ENCODE measurements at places on chromosomes 4 and X.

DNA sequence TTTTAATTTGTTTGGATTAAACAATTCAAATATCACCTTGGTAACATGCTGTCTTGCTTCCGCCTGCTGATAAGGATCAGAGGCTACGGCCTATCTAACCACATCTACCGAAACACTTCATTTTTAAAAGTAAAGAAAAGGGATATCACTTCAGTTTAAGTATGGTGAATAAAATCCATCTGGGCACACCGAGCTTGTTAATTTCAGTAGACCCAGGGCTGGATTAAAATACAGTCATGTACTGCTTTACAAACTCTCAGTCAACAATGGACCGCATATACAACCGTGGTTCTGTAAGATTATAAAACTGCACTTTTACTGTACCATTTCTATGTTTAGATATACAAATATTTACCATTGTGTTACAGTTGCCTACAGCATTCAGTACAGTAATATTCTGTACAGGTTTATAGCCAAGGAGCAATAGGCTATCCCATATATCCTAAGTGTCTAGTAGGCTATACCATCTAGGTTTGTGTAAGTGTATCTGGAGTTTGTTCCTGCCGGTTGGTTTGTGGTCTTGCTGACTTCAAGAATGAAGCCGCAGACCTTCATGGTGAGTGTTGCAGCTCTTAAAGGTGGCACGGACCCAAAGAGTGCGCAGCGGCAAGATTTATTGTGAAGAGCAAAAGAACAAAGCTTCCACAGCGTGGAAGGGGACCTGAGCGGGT is 40.0 kb downstream of the SEPTIN11 start:
- DNase-seq: no peak

DNA sequence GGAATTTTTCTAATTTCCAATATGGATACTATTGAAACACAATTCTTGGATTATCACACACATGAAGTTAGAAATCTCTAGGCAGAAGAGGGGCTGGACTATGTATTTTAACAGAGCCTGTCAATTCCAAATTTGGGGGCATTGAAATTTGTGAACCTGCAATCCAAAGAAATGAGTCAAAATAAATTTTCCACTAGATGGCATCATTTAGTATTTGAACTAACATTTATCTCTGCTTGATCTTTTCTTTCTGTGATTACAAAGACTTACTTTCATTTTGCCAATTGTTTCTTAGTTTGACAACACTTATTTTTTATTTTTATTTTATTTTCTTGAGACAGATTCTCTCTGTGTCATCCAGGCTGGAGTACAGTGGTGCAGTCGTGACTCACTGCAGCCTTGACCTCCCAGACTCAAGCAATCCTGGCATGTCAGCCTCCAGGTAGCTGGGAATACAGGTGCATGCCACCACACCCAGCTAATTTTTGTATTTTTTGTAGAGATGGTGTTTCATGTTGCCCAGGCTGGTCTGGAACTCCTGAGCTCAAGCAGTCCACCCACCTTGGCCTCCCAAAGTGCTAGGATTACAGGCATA is 2.7 kb upstream of the PYURF start:
- no peak for DNase-seq

DNA sequence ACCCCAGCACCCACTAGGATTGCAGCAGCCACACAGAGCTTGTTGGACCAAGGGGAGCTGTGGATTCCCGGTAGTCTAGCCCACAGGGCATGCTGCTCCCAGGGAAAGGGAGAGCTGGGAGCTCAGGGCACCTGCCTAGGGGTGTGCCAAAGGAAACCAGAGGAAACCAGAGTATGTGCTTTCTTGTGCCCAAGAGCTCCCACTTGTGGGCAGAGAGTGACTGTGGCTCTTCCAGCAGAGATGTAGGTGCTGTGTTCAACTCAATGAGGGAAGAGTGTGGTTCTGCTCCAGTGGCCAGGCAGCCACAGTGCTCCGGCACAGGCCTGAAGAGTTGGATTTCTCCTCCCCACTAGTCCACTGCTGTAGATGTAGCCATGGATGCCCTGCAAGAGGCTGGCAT is 1050.0 kb upstream of the INTU start:
- no peak for DNase-seq

DNA sequence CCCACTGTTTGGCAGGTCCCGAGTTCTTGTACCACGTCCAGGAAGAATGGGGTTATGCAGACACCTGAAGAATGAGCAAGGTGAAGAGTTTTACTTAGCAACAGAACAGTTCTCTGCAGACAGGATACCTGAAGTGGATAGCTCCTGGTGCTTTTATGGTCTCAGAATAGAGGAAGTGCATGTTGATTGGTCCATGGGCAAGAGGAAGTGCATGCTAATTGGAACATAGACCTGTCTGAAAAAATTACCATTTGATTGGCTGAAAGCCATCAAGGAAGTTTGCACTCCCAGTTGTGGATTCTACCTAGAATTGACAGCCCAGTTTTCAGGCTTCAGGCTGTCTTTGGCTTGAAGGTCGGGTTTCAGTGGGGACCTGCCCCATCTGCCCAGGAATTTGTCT is 887.5 kb downstream of the FAT4 start:
- DNase-seq: no peak

- DNase-seq: no peak
Measured at GRCh38 chrX:68571292-68571609, 72.4 kb downstream of the YIPF6 start.

GRCh38 chr4:179165000-179165738 is 1722.9 kb upstream of the AGA start:
- no peak for DNase-seq

- DNase-seq: no peak
Measured at GRCh38 chr4:33941854-33942253, 2302.5 kb downstream of the ARAP2 start.

- no peak for DNase-seq
Measured at GRCh38 chr4:78145008-78145407, 87.9 kb downstream of the FRAS1 start.

DNA sequence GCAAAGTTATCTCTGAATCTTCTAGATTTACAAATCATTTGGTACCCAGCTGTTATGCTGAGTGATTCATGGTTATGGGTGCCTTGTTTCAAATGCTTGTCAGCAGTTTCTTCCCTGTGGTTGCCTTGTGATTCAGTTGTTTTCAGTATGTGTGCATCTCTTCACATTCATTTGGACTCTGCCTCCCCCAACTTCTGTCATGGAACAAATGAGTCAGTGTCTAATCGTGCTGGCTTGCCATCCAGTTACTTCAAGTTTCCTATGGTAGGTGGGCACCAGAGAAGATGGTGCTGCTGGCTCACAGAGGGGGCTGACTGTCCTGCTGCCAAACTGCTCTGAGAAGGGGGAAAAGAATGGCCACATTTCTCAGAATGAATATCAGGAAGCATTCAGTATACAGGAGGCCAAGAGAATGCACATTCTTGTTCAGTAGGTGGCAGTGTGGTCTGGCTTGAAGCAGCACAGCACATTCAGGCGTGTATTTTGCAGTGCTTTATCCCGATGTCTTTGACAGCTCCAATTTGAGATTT is 260.9 kb downstream of the GLUD2 start:
- no peak for DNase-seq

DNA sequence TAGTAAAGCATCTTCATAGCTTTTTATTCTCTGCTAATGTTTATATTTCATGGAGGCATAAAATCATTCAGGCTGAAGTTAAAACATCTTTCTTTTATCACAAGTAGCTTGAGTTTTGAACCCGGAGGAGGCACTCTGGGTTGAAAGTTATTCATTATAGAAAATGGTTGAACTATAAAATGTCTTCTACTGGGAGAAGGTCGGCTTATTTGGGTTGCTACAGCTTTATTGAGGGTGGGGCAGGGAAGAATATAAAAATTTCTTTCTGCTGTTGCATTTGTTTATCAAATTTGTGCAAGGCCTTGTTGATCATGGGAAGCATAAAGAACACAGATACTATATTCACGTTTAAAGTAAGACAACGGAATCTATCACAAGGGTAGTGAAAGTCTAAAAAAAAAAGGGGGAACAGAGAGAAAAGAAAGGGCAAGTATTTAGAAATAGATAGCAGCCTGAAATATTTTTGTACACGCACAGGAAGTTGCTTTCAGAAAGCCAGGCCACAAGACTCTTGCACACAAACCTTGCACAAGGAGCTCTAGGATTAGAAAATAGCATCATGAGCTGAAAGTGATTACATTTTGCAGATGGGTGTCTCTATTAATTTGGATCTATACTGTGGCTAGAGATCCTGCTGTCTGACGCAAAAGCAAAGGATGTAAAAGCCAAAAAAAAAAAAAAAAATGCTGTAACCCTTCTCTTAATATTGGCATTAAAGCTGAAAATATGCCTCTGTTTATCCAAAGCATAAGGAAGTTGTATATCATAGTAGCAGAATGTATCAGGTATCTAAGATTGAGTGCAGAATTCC is 37.2 kb upstream of the FAM9C start:
- DNase-seq: no peak

DNA sequence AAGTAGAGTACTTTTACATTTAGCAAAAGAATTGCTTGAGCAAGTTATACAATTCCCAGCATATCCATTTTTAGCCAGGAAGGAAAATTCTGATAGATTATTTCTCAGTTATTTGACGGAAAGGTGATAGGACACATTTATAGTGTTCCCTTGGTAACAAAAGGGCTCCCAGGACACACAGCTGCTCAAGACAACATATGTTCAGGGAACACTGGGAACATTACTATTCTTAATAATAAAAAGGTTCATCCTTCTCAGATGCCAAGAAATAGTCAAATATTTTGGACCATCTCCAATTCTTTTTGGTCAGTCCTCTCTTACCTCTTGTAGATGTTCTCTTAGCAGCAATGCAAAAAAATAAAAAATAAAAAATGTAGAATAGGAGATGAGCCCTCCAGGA is 66.8 kb upstream of the SMAD1 start:
- DNase-seq: no peak

GRCh38 chr4:104063341-104063740 is 343.6 kb upstream of the TACR3 start:
- no peak for DNase-seq

GRCh38 chr4:1045193-1045594 is 33.8 kb downstream of the FGFRL1 start:
- no peak for DNase-seq

DNA sequence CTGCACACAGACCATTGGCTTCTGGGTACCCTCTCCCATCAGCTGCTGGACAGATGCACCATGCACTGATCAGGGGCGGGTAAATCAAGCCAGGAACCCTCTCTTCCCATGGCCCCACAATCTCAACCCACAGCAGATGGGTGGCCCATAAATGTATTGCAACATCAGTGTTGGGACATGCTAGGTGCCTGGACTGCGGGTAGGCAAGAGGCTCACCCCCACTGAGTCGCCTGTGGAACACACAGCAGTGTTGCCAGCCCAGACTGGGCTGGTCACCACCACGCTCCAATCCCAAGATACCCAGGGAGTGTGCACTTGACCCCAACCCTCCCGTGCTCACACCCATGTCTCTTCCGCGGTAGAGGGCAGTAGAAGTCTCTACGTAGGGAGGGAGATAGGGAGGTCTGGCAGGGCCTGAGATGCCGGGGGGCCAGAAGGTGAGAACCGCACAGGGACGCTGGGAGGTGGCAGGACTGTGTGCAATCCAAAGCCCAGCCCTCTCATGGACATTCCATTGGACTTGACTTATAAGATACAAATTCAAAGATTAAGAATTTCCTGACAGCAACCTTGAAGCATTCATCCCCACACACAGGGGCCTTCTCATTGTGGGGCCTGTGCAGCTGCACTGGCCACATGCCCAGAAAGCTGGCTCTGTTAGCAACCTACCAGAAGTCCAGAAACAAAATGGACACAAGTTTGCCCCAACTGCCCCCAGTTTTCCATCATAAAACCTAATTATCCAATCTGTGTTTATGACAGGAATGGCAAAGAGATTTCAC is 183.7 kb downstream of the NSUN7 start:
- no peak for DNase-seq

DNA sequence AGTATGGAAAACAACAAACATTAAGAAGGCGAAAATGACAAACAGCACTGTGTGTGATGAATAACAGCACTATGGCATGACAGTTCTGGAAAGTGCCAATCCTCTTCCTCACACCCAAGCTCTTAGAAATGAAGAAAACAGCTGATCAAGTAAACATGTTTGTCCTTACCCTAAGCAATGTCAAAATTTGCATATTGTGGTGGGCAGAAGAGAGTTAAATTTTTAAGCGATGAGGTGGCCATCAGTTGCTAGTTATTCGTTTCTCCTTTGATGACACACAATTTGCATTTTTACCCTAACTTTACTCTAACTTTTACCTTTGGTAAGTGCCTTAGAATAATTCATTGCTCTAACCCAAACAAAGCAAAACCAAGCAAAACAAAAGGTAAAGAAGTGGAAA is 8.8 kb downstream of the PROM1 start:
- no peak for DNase-seq

DNA sequence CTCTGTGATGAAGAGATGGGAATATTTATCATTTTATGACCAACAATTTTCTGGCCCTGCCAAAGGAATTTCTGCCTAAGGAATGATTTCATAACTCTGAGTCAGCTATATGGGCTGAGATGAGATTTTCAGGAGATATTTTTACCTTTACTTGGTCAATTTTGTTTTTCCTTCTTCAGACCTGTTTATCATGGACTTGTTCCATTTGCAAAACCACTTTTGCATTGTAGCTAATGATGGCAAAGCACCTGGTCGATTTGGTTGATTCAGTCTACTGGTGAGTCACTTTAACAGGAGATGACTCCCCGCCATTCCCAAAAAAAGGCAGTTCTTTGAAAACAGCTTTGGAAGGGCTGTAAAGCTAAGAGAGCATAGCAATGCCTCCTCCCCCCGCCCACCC is 53.3 kb downstream of the TEX13A start:
- no peak for DNase-seq

DNA sequence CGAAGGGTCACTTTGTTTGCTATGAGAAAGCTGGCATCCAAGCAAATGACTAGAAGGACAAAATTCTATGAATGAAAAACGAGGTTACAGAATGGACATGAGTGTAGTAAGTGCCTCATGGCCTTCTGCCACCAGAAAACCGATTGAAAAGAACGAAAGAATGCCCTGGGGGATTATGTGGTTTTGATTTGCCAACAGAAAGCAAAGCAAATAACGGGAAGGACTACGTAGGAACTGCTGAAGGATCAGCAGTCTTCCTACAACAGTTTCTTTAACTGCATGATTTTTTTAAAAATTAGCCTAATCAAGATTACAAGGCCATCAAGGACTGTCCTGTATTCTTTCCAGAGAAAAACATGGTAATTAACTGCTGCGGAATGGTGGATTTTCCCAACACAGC is 50.6 kb downstream of the NRK start:
- no peak for DNase-seq

GRCh38 chr4:127604949-127605709 is 27.6 kb upstream of the INTU start:
- no peak for DNase-seq

DNA sequence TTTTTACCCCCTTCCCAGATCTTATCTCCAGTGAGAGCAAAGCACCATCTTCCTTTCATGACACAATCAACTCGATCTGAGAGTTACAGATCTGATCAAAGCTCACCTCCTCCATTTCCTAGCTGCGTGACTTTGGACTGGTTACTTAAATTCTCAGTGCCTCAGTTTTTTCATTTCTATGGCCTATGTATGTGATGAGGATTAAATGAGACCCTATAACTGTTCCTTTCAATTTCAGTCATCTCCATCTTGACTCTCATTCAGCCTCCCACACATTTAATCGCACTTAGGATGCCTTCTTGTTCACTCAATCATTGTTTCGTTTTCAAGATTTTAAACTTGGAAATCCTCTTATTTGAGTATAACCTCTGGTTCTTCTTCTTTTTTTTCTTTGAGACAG is 20.1 kb upstream of the CXCR3 start:
- DNase-seq: no peak

GRCh38 chr4:55069248-55069647 is 56.1 kb downstream of the KDR start:
- DNase-seq: no peak

- DNase-seq: no peak
Measured at GRCh38 chrX:17621566-17622270, 115.6 kb upstream of the SCML1 start.

Measured in GM12891 (cell line).